ENCODE measurements at places on chromosomes 16 and 17.

DNA sequence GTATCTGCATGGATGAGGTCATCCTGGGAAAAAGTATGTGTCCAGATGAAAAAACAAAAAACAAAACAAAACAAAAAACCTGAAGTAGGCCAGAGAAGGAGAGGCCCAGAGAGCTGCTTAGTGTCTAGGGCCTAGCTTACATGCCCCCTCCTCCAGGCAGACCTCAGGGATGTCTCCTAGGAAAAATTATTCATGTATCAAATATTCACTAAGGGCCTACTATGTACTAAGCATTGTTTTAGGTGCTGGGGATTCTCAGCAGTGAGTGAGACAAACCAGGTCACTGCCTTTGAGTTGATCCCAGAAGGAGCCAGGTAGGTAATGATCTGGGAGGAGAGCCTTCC, 49.5 kb downstream of the IRX6 start:
- no peak for DNase-seq

GRCh38 chr17:32019228-32019627, 12.0 kb downstream of the LRRC37B start:
- DNase-seq, result peak; percentile 52

GRCh38 chr17:55584055-55584685, 72.9 kb upstream of the SMIM36 start:
- DNase-seq, result no peak

DNA sequence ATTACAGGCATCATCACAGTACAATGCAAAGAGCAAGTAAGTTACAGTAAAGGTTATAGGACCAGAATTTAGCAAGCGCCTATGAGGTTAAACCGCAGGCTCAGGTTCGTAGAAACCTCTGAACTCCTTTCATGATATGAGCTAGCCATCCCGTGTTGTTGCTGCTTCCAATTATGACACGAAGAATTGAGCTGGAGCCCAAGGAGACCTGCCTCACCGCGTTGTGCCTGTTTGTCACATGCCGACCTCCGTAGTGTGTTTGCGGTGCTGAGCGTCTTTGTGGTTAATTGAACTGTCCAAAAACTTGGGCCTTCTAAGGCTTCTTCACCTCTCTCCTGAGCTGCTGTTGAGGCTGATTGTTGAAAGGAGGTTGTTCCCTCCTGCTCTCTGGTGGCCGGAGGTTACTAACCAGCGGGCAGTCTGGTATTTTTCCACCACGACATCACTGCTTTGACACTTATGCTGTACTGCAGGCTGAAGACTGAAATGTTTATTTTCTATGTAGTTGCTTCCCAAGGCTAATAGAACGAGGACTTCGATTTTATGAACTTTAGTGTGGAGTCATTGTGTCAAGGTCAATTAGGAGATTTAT, 67.5 kb downstream of the SEC14L1 start:
- no peak for DNase-seq

- no peak for DNase-seq
Observed at GRCh38 chr17:36942019-36942599, 4.8 kb downstream of the LHX1 start.

- DNase-seq, result peak; percentile 44
Observed at GRCh38 chr16:4800290-4801041, 2.0 kb downstream of the ROGDI start.

- peak; percentile 9 for DNase-seq
Observed at GRCh38 chr16:48961546-48961945, 320.1 kb downstream of the CBLN1 start.

GRCh38 chr17:74738051-74738996, 1.3 kb downstream of the RAB37 start:
- peak; percentile 83 for DNase-seq

DNA sequence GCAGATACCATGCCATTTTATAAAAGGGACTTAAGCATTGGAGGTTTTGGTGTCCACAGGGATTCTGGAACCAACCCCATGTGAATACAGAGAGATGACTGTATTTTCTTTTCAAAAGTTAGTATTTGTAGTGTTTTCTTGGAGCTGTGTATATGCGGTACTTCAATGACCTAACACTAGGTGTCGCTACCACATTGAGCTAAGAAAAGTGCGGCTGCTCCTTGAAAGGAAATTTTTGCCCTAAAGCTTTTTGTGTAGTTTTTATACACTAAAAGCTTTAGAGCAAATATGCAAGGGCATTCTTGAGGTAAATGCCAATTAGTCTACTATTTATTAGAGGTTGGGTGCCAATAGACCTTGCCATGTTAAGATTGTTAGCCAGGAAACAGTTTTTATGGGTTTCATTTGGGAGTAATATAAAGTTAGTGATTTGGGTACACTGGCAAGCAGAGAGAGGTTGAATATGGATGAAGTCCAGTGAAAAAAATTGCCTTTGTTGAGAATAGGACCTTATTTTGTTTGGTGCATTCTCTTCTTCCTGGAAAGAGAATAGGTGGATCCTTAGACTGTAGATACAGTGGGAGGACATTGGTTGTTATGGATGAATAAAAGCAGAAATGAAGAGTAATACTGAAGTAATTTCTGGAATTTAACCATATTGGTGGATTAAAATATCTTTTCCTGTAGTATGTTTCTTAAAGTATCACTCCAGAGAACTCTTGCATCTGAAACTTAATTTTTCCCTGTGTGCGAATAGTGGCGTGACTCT, 43.3 kb downstream of the BCAS3 start:
- DNase-seq, result peak; percentile 75

- DNase-seq, result no peak
Observed at GRCh38 chr16:55655381-55655896, 349 bp upstream of the SLC6A2 start.

GRCh38 chr16:4360538-4361021, 9.5 kb upstream of the PAM16 start:
- DNase-seq, result peak; percentile 53

- no peak for DNase-seq
Observed at GRCh38 chr16:68646953-68647659, 2.0 kb downstream of the CDH3 start.

DNA sequence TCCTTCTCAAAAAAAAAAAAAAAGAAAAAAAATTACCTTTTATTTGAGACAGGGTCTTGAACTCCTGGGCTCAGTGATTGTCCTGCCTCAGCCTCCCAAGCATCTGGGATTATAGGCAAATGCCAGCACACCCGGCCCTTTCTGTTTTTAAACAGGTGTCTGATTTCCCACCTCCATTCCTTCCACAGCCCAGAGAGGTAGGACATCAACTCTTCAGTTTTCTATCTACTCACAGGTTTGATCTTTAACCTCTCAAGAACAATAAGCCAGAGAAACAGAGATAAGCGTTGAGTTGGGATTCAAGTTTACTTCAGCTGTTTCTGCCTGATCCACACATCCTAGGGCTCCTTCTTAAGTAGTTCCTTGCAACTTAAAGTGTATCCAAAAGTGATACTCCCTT, 41.5 kb upstream of the TEX2 start:
- DNase-seq, result no peak

- DNase-seq, result no peak
Observed at GRCh38 chr17:43405861-43406260, 7.1 kb downstream of the ARL4D start.

GRCh38 chr16:69386596-69386995, 789 bp upstream of the TERF2 start:
- no peak for DNase-seq

- no peak for DNase-seq
Observed at GRCh38 chr16:48879223-48880122, 269.5 kb upstream of the N4BP1 start.

DNA sequence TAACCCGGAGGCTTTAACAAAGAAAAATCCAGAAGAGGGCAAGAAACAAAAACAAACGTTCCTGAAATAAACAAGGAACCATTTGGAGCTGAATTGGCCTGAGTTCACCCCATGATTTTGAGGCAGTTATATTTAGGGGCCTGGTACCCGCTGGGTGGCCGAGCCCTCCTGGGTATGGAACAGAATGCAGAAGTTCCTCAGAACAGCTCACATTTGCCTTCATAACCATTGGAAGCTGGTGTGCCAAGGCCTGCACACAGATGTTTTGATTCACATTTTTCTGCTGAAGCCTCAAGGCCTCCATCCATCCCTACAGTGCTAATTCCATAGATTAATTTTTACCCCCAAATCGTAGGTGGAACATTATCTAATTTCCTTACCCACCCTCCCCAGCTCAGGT, 3.3 kb upstream of the ZFHX3 start:
- DNase-seq, result no peak

DNA sequence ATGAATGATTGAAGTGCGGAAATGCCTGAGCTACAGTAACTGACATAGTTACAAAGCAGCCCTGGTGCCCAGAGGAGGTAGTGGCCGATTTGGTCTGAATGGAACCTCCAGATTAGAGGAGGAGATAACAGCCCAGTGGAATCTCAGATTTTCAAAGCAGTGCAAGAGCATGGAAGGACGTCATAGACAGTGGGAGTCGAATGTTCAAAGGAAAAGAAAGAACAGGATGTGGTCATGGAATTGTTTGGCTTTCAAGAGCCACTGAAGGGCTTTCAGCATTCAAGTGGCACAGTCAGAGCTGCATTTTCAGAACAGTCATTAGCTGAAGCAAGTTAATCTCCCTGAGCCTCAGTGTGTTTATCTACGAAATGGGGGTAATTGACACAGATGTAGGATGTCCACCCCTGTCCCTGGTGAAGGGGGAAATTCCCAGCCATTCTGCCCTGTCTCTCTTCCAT, 104.6 kb upstream of the CACNG3 start:
- DNase-seq, result peak; percentile 11

GRCh38 chr16:57676553-57677085, 8.5 kb downstream of the ADGRG3 start:
- no peak for DNase-seq

DNA sequence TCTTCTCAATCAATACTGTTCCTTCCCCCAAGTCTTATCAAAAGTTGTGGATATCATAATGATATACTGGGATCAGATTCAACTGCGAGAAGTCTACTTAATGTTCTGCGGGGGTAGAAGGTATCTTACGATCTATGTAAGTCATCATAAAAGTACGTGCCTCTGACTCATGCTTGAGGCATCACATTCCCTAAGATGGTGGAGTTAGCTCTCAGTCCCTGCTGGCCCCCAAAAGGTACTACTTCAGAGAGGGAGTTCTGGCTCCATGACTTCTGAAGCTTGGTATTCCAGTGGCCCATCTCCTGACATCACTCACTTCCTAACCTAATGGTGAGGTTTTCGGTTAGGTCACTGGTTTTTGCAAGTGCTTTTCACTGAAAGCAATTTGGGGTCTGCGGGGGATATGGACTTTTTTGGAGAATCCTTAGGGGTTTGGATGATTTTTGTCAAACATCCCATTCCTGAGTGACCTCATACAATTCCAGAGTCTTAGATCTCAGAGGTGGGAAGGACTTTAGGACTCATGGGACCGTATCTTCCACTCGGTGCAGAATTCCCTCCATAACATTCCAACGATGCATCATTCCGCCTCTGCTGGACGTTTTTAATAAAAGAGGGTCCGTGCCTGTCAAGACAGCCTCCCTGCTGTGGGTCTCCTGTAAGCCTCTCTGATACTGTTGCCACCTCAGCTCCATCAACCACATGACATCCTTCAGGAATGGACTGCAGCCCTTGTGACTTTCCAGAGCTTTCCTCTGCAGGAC, 74.3 kb downstream of the DYNLRB2 start:
- no peak for DNase-seq

GRCh38 chr17:82447876-82448275, 2.7 kb downstream of the CYBC1 start:
- DNase-seq, result no peak

GRCh38 chr17:30395398-30396022, 16.8 kb downstream of the CPD start:
- peak; percentile 87 for DNase-seq

- no peak for DNase-seq
Observed at GRCh38 chr16:88783391-88784073, 1.5 kb downstream of the PIEZO1 start.

DNA sequence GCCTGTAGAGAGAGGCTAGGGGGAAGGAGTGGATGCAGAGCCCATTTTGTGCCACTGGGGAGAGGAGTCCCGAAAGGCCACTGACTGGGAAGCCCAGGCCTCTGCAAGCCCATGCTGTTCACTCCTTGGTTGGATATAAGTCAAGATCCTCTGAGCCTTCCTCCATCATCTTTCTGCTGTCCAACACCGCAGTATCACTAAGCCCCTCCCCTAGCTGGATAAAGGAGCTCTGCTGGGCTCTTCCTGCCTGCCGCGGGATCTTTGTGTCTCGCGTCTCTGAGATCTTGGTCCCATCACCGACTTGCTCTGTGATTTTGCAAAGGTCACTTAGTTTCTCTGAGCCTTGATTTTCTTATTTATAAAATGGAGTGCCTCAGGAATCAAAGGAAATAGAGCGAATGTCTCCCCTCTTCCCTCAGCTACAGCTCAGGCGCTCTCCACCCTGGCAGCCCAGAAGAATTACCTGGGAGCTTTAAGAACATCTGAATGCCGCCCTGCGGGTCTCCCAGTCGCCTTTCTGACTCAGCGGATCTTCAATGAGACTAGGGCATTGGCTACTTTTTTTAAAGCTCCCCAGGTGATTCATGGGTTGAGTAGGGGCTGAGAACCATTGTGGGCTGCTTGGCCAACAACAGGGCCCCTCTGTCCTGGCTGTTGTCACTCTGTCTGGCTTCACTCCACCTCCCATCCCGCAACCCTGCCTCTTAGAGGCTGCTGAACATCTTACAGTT, 25.2 kb upstream of the TMEM220 start:
- no peak for DNase-seq

DNA sequence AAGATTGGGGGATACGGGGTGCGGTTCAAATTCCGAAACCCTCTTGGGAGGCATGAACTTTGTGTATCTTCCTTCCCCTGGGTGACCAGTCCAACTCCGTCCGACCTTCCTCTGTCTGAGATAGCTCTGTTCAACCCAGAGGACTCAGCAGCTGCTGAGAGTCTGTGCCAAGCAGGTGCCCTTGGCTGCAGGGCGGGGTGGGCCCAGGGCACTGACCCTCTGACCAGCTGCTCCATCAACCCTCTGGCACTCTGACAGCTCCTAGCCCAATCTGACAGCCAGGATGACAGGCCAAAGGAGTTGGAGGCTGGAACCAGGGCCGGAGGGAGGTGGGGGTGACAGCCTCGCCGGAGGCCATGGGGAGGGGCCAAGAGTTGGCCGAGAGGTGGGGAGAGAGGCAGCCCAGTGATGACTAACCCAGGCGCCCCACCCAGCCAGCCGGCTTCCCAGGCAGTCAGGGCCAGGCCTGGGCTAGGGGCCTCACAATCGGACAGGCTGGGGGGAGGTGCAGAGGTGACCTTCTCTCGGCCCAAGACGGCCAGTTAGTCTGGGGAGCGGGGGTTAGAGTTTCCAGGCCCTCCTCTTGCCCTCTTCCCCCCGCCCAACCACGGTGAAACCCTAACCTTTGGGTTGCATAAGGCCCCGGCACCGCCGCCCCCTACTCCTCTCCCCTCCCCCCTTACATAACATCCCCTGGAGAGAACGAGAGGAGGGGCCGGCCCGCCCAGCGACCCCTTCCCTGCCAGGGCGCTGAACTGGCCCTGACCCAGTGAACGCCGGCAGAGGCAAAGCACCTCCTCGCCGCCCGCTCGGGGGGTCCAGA, 5.0 kb upstream of the TLCD2 start:
- peak; percentile 39 for DNase-seq
